ENCODE measurements at places on chromosomes 12 and 14.

- peak; percentile 77 for DNase-seq
Measured at GRCh38 chr14:50542941-50543418, 10.6 kb upstream of the MAP4K5 start.

DNA sequence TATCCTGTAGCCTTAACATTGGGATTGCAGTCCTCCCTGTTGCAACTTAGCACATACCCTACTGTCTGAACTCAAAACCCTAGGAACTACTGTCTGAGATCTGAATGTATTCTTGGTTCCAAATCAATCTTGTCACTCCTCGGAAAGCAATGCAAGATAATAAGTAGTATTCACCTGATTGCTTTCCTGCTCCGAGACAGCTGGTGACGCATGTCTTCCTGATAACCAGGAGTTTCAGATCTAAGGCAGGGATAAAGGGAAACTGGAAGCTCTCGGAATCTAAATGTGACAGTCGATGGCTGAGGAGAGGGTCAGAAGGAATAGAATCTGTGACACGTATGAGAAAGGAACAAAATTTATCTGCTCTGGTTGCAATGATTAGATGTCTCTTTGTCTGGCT lies 67.6 kb downstream of the RMST start:
- no peak for DNase-seq

DNA sequence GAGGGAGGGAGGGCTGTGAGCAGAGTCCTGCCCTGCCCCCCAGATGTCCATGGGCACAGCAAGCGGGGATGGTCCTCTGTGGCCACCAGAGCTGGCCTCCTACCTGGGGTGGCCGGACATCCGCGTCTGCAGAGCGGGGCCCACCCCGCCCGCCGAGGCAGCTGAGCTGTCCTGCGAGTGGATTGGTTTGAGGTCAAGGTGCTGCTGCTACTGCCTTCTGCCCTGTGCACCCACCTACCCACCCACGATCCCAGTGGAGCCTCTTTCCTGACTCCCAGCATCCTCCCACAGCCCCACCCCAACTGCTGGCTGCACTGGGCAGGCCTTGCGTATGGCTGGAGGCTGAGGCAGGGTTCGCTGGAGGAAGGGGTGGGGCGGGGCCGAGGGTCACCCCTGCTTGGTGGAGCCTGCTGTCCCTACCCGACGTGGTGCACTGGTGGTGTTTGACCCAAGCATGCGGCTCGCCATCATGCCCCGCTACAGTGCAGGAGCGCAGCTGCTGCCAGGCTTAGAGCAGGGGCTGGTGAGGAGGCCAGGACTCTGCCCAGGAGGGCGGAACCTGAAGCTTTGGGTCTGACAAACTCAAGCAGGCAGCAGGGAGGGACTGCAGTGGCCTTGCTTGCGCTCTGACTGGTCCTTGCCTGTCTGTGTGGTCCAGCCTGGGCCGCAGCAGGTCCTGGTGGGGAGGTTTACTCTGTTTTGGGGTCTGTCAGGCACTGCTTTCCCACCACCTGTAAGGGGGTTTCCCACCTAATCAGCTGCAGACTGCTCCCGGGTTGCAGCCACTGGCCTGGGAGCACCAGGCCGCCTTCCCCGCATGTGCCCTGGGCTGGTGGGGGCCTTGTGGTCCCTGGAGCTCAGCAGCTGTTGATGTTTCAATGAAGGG lies 23.7 kb downstream of the CEP170B start:
- DNase-seq = no peak

DNA sequence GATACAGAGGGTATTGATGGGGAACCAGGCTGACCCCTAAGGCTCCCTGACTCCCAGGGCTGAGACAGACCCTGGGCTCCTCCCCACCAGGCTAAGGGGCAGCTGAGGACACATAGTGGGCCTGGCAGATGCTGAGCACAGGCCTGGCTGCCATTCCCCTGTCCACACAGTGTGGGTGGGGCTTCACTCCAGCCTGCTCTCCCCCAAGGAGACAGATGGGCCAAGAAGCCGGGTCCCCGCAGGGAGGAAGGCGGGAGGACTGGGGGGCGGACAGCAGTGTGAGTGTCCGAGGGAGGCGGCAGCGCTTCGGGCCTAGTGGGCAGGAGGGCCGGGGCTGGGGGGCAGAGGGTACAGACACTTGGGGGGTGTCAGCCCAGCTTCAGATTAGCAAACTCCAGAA lies 32.0 kb downstream of the RFLNA start:
- no peak for DNase-seq

DNA sequence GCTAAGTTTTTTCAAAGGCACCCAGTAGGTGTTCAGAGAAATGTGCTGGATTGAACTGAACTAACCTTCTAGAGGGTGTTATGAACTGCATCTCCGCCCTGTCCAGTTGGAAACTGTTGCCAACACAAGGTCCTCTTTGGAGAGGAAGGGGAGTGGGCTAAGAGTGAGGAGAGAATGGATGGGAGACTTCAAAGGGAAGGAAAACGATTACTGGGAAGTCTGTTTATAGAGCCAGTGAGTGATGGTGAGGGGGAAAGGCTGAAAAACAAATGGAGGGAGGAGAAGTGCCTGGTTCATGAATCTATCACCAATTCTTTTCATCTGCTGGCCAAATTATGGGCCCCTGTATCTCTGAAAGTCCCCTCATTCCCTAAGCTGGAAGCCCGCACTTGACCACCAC lies 86.0 kb upstream of the TBX5 start:
- no peak for DNase-seq

GRCh38 chr14:77053046-77053841 lies 24.7 kb upstream of the IRF2BPL start:
- DNase-seq = peak; percentile 97

DNA sequence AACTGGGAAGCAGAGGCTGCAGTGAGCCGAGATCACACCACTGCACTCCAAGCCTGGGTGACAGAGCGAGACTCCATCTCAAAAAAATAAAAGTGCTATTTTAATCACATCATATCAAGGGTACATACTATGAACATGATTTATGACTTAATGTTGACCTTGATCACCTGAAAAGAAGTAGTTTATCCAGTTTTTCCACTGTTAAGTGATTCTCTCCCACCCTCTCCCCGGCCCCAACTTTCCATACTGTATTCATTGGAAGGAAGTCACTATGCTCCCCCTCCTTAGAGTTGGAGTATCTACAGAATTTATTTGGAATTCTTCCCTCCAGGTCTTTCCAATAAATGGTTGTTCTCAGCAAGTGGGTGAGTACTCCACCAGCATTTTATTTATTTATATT lies 3.0 kb upstream of the PRMT5 start:
- DNase-seq = no peak

GRCh38 chr14:56884617-56885016 lies 74.3 kb upstream of the OTX2 start:
- DNase-seq = no peak

DNA sequence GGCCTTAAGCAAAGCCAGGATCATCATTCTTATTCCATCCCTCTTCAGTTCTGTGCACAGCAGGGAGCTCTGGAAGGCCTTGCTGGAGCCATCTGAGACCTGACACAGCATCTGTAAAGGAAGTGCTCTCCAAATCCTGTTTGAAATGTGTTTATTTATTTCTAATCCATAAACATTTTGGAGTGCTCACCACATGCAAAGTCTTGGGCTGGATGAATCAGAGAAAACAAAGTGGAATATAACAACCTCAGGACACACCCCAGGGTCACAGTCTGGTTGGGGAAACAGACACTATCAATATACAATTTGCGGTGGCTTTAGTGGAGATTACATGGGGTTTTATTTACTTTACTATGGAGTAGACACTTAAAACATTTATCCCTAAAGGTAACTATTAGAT lies 54.3 kb downstream of the BMP4 start:
- no peak for DNase-seq

GRCh38 chr14:23694085-23694948 lies 58.2 kb downstream of the DHRS2 start:
- no peak for DNase-seq

DNA sequence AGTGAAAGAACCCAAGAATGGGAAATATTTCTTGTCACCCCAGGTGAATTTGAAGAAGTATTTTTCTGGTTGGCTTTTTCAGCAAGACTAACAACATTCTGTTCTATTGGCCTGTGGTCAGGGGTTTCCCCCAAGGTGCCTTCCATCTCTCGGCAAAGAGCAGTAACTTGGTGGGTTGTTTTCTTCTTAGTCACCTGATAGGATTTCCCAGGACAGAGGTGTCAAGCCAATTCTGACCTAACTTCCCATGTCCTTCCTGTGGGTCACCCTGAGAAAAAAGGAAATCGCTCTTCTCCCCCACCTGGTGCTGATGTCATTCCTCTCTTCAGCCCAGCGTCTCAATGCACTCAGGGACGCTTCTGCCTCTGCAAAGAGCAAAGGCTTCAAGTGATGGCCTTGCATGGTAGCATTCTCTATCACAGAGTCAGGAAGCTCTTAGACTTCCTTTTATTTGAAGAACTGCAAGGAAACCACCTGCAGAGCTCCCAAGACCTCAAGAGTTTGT lies 16.1 kb upstream of the IFNG start:
- no peak for DNase-seq

DNA sequence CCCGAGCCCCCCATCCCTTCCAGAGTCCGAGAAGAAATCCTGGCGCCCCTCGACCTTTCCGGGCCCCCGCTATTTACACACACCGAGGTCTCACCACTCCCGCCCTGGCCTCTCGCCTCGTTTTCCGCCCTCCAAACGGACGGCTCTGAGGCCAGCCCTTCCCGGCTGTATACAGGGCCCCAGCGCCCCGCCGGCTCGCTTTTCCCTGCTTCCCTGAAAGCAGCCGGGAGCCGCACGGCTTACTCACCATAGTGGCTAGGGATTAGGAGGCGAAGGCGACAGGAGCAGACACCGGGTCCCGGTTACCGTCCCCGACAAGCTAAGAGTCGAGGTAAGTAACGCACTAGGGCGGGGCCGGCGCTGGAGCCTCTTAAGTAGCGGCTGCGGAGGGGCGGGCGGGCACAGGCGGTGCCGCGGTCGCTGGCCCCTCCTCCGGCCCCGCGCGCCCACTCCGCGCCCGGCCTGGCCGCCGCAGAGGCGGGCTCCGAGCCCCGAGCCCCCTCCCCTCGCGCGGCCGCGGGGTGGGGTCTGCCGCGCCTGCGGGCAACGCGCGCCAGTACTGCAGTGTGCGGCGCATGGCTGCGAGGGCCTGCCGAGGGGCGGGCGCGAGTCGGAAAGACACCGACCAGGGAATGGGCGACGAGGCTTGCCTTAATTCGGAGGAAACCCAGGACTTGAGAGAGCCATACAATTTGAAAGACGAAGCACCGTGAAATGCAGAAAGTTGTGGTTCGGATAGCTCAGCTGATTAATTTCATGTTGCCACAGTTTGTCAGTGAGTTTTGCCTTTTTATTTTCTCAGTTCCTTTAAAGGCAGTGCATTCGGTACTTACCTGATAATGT lies at the start of gene TUBA1B:
TUBA1B (minus strand) TSS at position 345 of the 843 bp plus-strand sequence; CDS start at position 250, 95 bp downstream.
- DNase-seq = peak; percentile 76

DNA sequence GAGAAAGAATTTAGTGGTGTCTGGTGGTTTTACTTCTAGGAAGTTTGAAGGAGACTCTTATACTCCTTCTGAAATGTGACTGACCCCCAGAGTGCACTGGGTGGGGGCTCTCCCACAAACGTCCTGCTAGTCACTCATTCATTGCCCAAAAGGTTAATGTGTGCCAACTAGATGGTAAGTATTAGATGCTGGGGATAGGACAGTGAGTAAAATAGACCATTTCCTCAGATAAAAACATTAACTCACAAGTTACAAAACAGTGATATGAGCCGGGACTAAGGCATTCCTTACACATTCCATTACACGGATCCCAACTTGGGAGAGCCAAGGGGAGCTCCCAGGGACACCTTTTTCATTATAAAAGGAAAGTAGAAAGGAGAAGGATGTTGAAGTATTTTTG lies 185.1 kb downstream of the ATXN7L3B start:
- no peak for DNase-seq

GRCh38 chr14:93056840-93057585 lies 58.7 kb downstream of the ITPK1 start:
- no peak for DNase-seq

DNA sequence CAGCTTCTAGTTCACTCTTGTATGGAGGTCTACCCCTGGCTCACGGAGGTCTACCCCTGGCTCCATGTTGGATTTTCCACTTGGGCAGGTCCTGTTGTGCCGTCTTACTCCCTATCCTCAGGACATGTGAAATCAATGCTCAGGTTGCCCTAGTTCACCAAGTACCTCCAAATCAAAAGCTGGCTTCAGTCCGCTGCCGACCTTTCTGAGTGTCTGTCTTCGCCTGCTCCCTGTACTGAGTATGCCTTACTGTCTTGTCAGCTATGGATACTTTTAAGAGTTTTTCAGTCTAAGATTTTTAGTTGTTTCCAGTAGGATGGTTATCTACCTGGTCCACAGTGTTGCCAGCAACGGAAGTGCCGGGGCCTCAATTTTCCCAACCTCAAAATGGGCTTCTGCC lies 40.1 kb upstream of the BCL11B start:
- no peak for DNase-seq

DNA sequence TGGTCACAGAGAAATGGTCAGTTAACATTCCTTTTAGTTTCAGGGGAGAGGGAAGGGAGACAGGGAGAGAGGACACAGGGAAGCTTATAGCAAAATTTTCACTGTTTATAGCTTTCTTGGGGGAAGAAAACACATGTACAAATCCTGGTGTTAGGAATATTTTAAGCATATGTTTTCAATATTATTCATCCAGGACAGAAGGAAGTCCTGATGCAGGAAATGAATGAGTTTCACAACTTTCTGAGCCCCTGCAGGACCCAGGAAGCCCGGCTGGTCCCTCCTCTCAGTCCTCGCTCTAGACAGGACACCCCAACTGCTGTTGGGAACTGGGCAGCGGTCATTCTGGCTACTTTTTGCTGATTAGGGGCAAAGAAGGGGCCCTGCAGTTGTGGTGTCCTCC lies 71.1 kb upstream of the ZDHHC17 start:
- no peak for DNase-seq

DNA sequence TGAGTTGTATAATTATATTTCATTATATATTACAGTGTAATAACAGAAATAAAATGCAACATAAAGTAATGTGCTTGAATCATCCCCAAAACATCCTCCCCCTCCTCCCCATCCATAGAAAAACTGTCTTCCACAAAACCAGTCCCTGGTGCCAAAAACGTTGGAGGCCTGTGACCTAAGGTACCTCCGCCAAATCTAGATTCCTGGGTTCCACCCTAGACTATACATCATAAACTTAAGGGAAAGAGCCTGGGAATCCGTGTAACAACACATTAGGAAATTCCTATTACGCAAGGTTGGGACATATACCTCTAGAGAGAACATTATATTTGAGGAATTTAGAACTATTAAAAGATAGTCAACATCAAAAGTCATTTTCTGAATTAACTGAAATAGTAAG lies 38.0 kb downstream of the SPPL3 start:
- no peak for DNase-seq

GRCh38 chr12:1890119-1890703 lies 28.2 kb downstream of the CACNA2D4 start:
- DNase-seq = no peak

- no peak for DNase-seq
Measured at GRCh38 chr12:16349131-16349460, 1.7 kb downstream of the MGST1 start.

GRCh38 chr12:62891805-62892549 lies 43.0 kb downstream of the PPM1H start:
- no peak for DNase-seq

DNA sequence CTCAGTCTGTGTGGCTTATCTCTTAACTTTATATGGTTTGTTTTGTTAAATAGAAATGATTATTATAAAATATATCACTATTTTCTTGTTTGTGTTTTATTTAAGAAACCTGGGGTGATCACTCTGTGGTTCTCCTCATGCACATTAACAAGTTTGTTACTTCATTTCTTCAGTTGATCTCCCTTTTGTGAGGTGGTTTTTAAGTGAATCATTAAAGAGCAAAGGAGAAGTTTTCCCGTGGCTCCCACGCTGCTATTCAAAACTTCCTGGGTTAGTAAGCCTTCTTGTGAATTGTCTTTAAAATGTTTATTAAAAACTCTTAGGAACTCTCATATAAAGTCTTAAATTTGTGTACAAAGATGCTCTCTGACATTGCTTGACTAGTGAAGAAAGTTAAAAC lies 11.8 kb downstream of the ADIPOR2 start:
- DNase-seq = no peak
